Urinary bladder (tissue), 4 donors: ENCODE measurements at places on chromosomes 7 and 10. TPM values are rescaled to one million over a fixed set of nuclear protein-coding genes. Genes with fewer than 3 reads are reported as not detected.

The ZCWPW1 gene
- 8.7 TPM for polyA plus RNA-seq

The LLCFC1 gene
- not detected for polyA plus RNA-seq

The SORBS1 gene
- 697 TPM for polyA plus RNA-seq

The AKAP9 gene
- 11.7 TPM for polyA plus RNA-seq

The KLF14 gene
- 0.03 TPM for polyA plus RNA-seq

The AZGP1 gene
- 9.3 TPM for polyA plus RNA-seq

The IFIT1 gene
- 14.1 TPM for polyA plus RNA-seq

The R3HCC1L gene
- polyA plus RNA-seq = 9.5 TPM

The BAMBI gene
- 27.0 TPM for polyA plus RNA-seq

The STAMBPL1 gene
- polyA plus RNA-seq = 2.1 TPM

The MRLN gene
- polyA plus RNA-seq = not detected

The LSM8 gene
- polyA plus RNA-seq = 27.7 TPM

The CNNM1 gene
- polyA plus RNA-seq = 2.3 TPM

The UPK3BL2 gene
- polyA plus RNA-seq = 15.5 TPM

The FXYD4 gene
- not detected for polyA plus RNA-seq

The COL13A1 gene
- 5.7 TPM for polyA plus RNA-seq

The APBB1IP gene
- polyA plus RNA-seq = 5.5 TPM

The CYP3A5 gene
- 7.1 TPM for polyA plus RNA-seq

The ENO4 gene
- polyA plus RNA-seq = 0.28 TPM

The LRIT1 gene
- polyA plus RNA-seq = not detected

The SLC26A3 gene
- 0.03 TPM for polyA plus RNA-seq

The CYREN gene
- 33.5 TPM for polyA plus RNA-seq

The CPA5 gene
- polyA plus RNA-seq = 0.16 TPM

The CCDC3 gene
- 30.6 TPM for polyA plus RNA-seq

The WNT8B gene
- polyA plus RNA-seq = 0.08 TPM

The RAB18 gene
- polyA plus RNA-seq = 43.0 TPM

The CDC14C gene
- polyA plus RNA-seq = 0.09 TPM

The BICC1 gene
- polyA plus RNA-seq = 5.7 TPM

The SLC13A1 gene
- polyA plus RNA-seq = not detected

The FAM180A gene
- 2.9 TPM for polyA plus RNA-seq

The ARHGEF35 gene
- 2.9 TPM for polyA plus RNA-seq

The KNDC1 gene
- polyA plus RNA-seq = 0.47 TPM

The SNCG gene
- 197 TPM for polyA plus RNA-seq

The CALHM1 gene
- not detected for polyA plus RNA-seq

The VPS41 gene
- polyA plus RNA-seq = 20.3 TPM

The GDF10 gene
- 1.8 TPM for polyA plus RNA-seq

The PDLIM1 gene
- polyA plus RNA-seq = 217 TPM

The SUN3 gene
- not detected for polyA plus RNA-seq

The CARD11 gene
- polyA plus RNA-seq = 5.4 TPM

The MUC3A gene
- polyA plus RNA-seq = 0.23 TPM

The CRCP gene
- polyA plus RNA-seq = 23.1 TPM

The PTF1A gene
- not detected for polyA plus RNA-seq

The MYH16 gene
- not detected for polyA plus RNA-seq

The CXCL12 gene
- 49.2 TPM for polyA plus RNA-seq

The TWIST1 gene
- 28.4 TPM for polyA plus RNA-seq

The MSMB gene
- 1.1 TPM for polyA plus RNA-seq

The NCF1 gene
- 3.3 TPM for polyA plus RNA-seq

The FFAR4 gene
- polyA plus RNA-seq = 0.25 TPM

The SERPINE1 gene
- 45.6 TPM for polyA plus RNA-seq

The PHF14 gene
- polyA plus RNA-seq = 17.4 TPM

The TMEM225B gene
- polyA plus RNA-seq = 1.1 TPM

The CALML5 gene
- not detected for polyA plus RNA-seq
